ENCODE measurements at places on chromosomes 7 and 10. TPM values are rescaled to one million over a fixed set of nuclear protein-coding genes. Genes with fewer than 3 reads are reported as not detected.

- DNase-seq, result no peak
Measured at GRCh38 chr7:111765751-111766643, 203.7 kb upstream of the IMMP2L start.

Gene GPAM
- total RNA-seq, result 9.2 TPM

- no peak for DNase-seq
Measured at GRCh38 chr7:141950806-141951205, 4.0 kb upstream of the CLEC5A start.

Gene HOXA13
- total RNA-seq, result not detected

GRCh38 chr7:7529328-7529727 lies 6.3 kb downstream of the COL28A1 start:
- no peak for DNase-seq

- no peak for DNase-seq
Measured at GRCh38 chr7:138163800-138164199, 87.5 kb downstream of the AKR1D1 start.

Gene SKAP2
- 22.0 TPM for total RNA-seq

GRCh38 chr10:56258378-56258777 lies 102.7 kb downstream of the ZWINT start:
- DNase-seq, result no peak

Gene POLR2J2
- 1.2 TPM for total RNA-seq

DNA sequence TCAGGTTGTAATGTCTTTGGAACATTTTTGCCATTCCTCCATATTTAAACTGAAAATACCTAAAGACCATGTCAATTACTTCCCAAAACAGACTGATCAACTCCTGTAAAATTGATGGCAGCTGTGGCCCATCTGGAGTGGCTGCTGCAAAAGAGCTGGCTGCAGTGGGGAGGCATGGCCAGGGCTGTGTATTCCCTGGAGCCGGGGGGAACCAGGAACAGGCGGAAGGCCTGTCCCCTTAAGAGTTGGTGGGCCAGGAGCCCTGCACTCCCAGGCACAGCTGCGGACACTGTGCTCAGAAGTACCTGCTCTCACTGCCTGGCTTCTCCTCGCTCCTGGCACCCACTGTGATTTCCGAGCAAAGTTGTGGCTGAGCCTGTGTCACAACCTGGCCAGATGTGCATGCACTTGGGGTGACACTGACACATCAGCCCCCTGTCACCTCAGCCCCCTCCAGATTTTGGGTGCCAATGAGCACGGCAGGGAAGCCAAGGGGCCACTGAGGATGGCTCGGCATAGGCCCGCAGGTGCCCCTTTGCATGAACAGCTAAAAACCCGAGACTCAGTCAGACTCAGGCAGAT lies 116.1 kb downstream of the DGKB start:
- no peak for DNase-seq

GRCh38 chr10:108411206-108411605 lies 1246.7 kb upstream of the SORCS1 start:
- no peak for DNase-seq

GRCh38 chr7:102215711-102216110 lies 71.0 kb upstream of the SH2B2 start:
- no peak for DNase-seq

DNA sequence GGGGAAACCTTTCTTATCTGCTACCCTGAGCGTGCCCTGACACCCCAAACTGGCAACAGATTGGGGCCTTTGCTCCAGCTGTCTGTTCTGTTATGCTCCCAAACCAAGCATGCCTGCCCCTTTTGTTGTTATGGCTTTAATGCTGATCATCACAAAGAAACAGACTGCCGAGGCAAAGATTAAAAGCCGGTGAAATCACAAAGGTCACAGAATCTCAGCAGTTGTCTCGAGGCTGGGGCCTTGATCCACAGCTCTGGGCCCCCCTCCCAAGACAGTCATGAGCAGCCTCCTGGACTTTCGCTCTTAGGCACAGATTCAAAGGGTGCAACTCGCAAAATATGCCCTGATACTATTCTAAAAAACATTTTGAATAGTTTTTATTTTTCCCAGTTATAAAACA lies 65.6 kb downstream of the STRA8 start:
- no peak for DNase-seq

GRCh38 chr10:44766631-44767030 lies 144.5 kb upstream of the TMEM72 start:
- DNase-seq, result no peak

Gene OR2A42
- 0.07 TPM for total RNA-seq

Gene CHN2
- 3.6 TPM for total RNA-seq

DNA sequence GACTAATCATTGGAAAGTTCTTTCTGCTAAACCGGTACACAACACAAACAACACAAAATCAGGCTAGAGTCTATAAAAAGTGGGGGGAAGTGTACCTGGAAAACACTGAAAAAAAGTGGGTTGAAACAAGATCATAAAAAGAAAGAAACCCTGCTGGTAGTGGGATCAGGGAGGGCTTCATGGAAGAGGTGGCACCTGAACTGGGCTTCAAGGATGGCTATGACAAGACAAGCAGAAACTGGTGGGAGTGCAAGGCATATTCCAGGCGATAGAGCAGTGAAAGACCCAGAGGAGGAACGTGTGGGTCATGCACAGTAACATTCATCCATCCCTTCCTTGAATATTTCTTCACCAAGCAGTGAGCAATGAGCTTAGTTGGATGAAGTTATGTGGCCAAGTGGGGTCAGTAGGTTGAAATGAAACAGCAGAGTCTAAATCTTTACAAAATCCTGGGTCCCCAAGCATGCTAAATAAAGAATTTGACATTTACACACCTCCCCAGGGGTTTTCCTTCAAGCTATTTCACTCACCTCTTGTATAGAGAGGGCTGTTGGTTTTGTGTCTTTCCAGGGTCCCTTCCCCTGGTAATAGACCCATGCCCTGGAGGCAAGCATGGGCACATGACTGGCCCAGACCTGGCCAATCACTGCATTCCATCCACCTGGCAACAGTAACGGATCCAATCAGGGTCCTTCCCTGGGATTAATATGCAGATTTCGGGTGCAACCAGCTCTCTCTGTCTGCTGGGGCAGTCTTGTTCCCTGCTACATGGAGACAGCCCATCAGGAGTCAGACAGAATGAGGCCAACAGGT lies 38.2 kb downstream of the SPOCK2 start:
- no peak for DNase-seq

- no peak for DNase-seq
Measured at GRCh38 chr10:12703126-12703525, 298.4 kb downstream of the CCDC3 start.

DNA sequence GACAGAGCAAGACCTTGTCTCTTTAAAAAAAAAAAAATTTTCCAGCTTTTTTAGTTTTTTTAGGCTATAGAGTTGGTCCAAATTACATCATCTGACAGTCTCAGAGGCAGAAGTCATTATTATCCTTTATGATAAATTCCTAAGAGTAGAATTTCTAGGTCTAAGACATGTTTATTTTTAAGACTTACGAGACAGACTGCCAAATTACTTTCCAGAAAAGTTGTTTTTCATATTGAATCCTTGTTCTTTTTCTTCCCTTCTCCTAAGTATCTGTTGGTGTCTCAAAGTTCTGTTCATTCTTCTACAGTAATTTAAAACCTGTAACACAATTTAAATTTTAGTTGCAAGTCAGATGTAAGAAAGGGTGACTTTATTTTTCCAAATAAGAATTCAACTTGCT lies 421.4 kb downstream of the GALNT17 start:
- no peak for DNase-seq

- DNase-seq, result peak; percentile 41
Measured at GRCh38 chr10:81600185-81600584, 274.8 kb upstream of the NRG3 start.

Measured in kidney epithelial cell (primary cell).